ENCODE measurements at places on chromosomes 16 and 17. TPM values are rescaled to one million over a fixed set of nuclear protein-coding genes. Genes with fewer than 3 reads are reported as not detected.

Gene TP53TG3B
- polyA plus RNA-seq = not detected

GRCh38 chr17:11986942-11987329, 10.3 kb downstream of the ZNF18 start:
- DNase-seq = no peak
- H3K4me1 ChIP-seq = peaks cover 8% of the 10 kb centered on the region
- H3K27me3 ChIP-seq = no peaks in the 10 kb centered on the region
- no peak overlapping the region for H3K4me3 ChIP-seq

- H3K4me3 ChIP-seq = no peak overlapping the region
- no peak for DNase-seq
Measured at GRCh38 chr17:70535986-70536385, 366.7 kb downstream of the KCNJ2 start.

GRCh38 chr17:68909066-68909465, 46.1 kb downstream of the ABCA8 start:
- no peaks in the 10 kb centered on the region for H3K36me3 ChIP-seq
- H3K4me1 ChIP-seq = peaks cover 28% of the 10 kb centered on the region
- H3K27ac ChIP-seq = peak overlapping the region; percentile 74

DNA sequence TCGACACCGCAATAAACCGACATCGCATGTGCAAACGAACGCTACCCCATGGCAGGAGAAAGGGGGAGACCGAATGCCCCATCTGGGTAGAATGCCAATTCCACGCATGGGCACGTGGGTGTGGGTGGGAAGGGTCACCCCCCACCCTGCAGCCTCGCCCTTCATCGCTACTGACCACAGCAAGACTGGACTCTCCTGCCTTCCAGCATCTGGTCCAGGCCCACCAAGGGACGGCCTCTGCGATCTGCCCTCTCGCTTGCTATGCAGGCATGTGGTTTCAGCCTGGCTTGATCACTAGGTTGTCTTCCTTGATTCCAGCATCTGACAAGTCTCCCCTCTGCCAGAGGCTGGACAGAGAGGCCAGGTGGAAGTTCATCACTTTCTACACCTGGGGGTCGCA, 159.3 kb downstream of the C16orf78 start:
- no peak overlapping the region for H3K4me3 ChIP-seq
- DNase-seq = no peak
- no peaks in the 10 kb centered on the region for H3K36me3 ChIP-seq
- H3K27ac ChIP-seq = no peak overlapping the region
- H3K27me3 ChIP-seq = no peaks in the 10 kb centered on the region

Gene ALOX12B
- polyA plus RNA-seq = 0.43 TPM

Data from keratinocyte (primary cell).